ENCODE measurements at places on chromosomes 2 and 18. TPM values are rescaled to one million over a fixed set of nuclear protein-coding genes. Genes with fewer than 3 reads are reported as not detected.

CHST10 gene
- 3.6 TPM for total RNA-seq

ABCB11 gene
- total RNA-seq: not detected

TUBA3E gene
- total RNA-seq: not detected

PRKAG3 gene
- total RNA-seq: not detected

UGT1A10 gene
- total RNA-seq: not detected

DYNC2LI1 gene
- total RNA-seq: 17.7 TPM

NAT8 gene
- total RNA-seq: not detected

OTOS gene
- not detected for total RNA-seq

- H3K27ac ChIP-seq: no peak overlapping the region
- H3K4me1 ChIP-seq: peaks cover 8% of the 10 kb centered on the region
- no peaks in the 10 kb centered on the region for H3K36me3 ChIP-seq
- no peak overlapping the region for H3K4me3 ChIP-seq
Measured at GRCh38 chr2:219045937-219046550, 4.7 kb upstream of the CFAP65 start.

DNA sequence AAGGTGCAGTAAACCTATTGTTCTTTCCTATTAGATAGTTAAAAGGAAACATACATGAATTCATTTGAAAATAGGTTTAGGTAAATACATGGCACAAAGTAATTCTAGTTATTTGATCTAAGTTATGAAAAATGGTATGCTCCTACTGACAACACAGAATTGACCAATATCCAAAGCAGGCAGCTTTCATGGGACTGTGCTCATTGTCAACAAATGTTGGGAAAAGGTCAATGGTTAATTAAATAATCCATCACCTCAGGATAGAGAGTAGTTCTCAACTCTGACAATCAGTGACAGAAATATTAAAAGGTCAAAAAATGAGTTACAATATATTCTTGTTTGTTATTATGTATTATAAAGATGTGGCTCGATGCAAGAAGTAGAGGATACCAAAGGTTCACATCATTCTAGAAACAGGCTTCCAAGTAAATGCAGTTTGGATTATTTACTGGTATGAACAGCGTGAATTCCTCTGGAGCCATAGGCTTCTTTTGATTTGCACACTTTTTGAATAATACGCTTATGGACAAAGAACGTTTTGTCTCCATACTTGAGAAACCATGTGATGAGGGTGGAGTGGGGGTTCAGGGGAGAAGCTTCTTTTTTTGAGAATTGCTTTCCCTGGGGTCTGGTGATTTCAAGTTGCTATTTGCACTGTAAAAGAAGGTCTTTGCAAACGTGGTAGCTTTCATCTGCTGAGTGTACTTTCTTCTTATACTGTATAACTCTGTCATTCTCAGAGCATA lies 422.0 kb upstream of the ZEB2 start:
- H3K4me1 ChIP-seq: no peaks in the 10 kb centered on the region
- H3K27ac ChIP-seq: no peak overlapping the region
- no peak for DNase-seq
- no peaks in the 10 kb centered on the region for H3K36me3 ChIP-seq
- H3K27me3 ChIP-seq: peaks cover 2% of the 10 kb centered on the region

DNA sequence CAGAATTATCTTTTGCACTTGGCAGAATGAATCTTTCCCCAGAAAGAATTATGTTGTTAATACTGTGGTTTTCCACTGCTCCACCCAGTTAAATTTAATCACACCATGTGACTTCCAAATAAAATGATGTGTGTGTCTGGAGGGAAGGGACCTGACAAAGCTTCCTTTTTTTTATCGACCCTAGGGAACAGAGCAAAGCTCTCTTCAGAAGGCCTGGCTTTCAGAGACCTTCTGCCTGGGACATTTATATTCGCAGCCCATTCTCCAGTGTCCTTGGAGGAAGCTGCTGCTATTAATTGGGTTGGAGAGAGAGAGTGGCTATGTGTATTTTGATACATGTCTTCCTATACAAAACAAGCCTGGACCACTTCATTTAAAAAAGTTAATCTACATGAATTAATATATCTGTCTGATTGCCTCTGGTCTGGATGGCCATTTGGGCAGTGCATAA lies 233.7 kb downstream of the PRKCE start:
- peaks cover 3% of the 10 kb centered on the region for H3K36me3 ChIP-seq
- H3K4me1 ChIP-seq: peaks cover 9% of the 10 kb centered on the region
- no peak for DNase-seq
- H3K27me3 ChIP-seq: no peaks in the 10 kb centered on the region
- H3K4me3 ChIP-seq: no peak overlapping the region
- H3K27ac ChIP-seq: no peak overlapping the region

DNA sequence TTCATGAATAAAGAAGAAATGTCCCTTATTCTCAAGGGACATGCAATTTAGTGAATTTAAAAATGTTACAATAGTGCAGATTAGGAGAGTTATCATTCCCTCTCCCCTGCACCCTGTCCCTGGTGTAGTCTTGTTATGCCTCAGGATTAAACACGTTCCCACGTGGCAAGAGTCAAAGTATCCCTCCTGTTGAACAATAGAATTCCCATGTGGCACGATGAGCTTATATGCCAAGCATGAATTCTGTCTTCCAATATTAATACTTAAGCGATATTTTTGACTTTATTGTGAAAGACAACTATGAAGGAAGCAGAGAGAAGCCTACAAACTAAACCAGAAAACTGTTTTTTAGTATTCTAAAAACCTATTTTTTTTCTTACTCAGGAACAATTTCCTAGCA lies 36.7 kb upstream of the SPAG16 start:
- DNase-seq: no peak
- H3K36me3 ChIP-seq: no peaks in the 10 kb centered on the region
- no peak overlapping the region for H3K4me3 ChIP-seq

- no peaks in the 10 kb centered on the region for H3K4me1 ChIP-seq
- H3K27me3 ChIP-seq: no peaks in the 10 kb centered on the region
- DNase-seq: no peak
- H3K36me3 ChIP-seq: no peaks in the 10 kb centered on the region
Measured at GRCh38 chr18:3852321-3852720, 402.3 kb downstream of the TGIF1 start.

- H3K27ac ChIP-seq: no peak overlapping the region
- no peaks in the 10 kb centered on the region for H3K36me3 ChIP-seq
- peaks cover 15% of the 10 kb centered on the region for H3K27me3 ChIP-seq
- H3K4me1 ChIP-seq: no peaks in the 10 kb centered on the region
- no peak for DNase-seq
Measured at GRCh38 chr2:222074674-222075073, 224.1 kb downstream of the PAX3 start.

DNA sequence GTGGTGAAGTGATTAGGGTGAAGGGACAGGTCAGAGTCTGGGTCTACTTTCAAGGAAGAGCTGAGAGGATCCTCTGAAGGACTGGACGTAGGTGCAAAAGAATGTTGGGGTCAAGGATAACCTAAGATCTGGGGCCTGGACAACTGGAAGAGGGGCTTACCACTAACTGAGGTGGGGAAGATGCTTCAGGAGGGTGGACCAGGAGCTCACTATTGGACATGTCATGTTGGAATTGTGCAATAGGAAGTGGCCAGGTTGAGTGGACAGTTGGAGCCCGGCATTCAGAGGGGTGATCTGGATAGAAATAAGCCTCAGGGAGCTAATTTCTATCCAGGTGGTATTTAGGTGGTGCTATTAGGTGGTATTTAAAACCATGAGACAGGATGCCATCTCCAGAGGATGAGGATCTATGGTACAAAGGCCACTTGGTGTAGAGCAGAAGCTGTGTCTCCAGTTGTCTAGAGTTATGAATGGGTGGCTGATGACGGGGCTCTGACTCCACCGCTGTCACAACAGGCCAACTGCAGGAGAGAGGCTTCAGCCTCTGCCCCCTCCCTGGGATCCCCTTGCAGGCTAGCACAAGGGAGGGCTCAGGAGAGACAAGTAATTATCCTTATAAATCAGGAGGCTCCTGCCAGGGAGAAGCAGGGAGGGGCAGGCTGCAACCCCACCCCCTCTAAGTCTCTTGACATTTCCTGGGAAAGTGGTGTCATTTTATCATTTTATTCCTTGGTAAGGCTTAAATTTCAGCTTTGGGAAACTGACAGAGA lies 158.0 kb downstream of the SMAD7 start:
- H3K27ac ChIP-seq: no peak overlapping the region
- H3K4me3 ChIP-seq: no peak overlapping the region
- H3K36me3 ChIP-seq: no peaks in the 10 kb centered on the region
- H3K4me1 ChIP-seq: peaks cover 2% of the 10 kb centered on the region

DNA sequence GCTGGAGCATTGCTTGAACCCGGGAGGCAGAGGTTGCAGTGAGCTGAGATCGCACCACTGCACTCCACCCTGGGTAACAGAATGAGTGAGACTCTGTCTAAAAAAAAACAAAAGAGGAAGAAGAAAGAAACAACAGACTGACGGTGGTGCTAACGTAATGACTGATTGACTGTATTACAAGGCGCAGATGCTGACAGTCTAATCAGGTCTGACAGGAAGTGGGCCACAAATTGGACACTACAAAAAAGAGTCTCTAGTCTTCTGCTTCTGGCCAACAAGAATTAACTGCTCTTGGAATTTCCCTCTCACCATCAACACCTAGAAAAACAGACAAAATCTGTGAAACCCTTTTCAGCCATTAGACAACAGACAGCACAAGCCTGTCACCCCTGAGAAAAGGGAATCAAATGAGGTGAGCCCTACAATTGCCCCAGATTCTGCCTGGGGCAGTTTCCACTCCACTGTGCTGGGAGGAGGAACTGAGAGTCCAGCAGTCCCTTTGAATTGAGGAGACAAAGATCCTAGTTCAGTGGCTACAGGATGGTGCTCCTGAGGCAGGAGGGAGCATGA lies 43.3 kb downstream of the SNED1 start:
- peaks cover 20% of the 10 kb centered on the region for H3K4me1 ChIP-seq
- no peak for DNase-seq
- no peaks in the 10 kb centered on the region for H3K27me3 ChIP-seq
- H3K36me3 ChIP-seq: peaks cover 12% of the 10 kb centered on the region
- peak overlapping the region; percentile 5 for H3K27ac ChIP-seq

- no peak overlapping the region for H3K4me3 ChIP-seq
- H3K27ac ChIP-seq: no peak overlapping the region
- H3K36me3 ChIP-seq: no peaks in the 10 kb centered on the region
- H3K27me3 ChIP-seq: peaks cover 7% of the 10 kb centered on the region
- H3K4me1 ChIP-seq: no peaks in the 10 kb centered on the region
Measured at GRCh38 chr2:191835539-191836350, 11.1 kb downstream of the CAVIN2 start.

- no peaks in the 10 kb centered on the region for H3K36me3 ChIP-seq
- H3K4me3 ChIP-seq: no peak overlapping the region
- no peaks in the 10 kb centered on the region for H3K4me1 ChIP-seq
- no peaks in the 10 kb centered on the region for H3K27me3 ChIP-seq
Measured at GRCh38 chr2:47118581-47118980, 36.5 kb downstream of the STPG4 start.

- H3K27ac ChIP-seq: no peak overlapping the region
- H3K27me3 ChIP-seq: no peaks in the 10 kb centered on the region
- peaks cover 9% of the 10 kb centered on the region for H3K4me1 ChIP-seq
- H3K36me3 ChIP-seq: peaks cover 22% of the 10 kb centered on the region
- H3K4me3 ChIP-seq: no peak overlapping the region
Measured at GRCh38 chr2:3356799-3357198, 20.8 kb downstream of the EIPR1 start.

DNA sequence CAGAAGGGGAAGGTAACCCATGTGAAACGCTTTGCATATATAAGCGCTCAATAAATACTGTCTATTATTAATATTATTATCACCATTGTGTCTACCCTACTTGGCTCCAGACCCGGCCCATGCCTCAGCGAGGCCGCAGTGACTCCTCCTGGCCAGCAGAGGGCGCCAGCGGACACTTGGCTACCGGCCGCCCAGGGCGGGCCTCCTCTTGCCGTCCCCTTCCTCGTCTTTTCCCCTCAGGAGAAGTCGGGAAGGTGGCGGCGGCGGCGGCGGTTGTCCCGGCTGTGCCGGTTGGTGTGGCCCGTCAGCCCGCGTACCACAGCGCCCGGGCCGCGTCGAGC lies at the start of gene AGFG1:
Gene AGFG1, plus strand, starts transcription at position 233 of the 341 bp plus-strand sequence. CDS start 266 bp downstream, outside the sequence.
- peaks cover 50% of the 10 kb centered on the region for H3K4me1 ChIP-seq
- DNase-seq: peak; percentile 90
- H3K27me3 ChIP-seq: no peaks in the 10 kb centered on the region
- H3K36me3 ChIP-seq: peaks cover 1% of the 10 kb centered on the region
- H3K27ac ChIP-seq: peak within 1 kb of the TSS; percentile 77

GRCh38 chr2:9318461-9319337 lies 104.6 kb downstream of the ITGB1BP1 start:
- H3K36me3 ChIP-seq: no peaks in the 10 kb centered on the region
- no peak overlapping the region for H3K4me3 ChIP-seq
- no peaks in the 10 kb centered on the region for H3K4me1 ChIP-seq
- peaks cover 2% of the 10 kb centered on the region for H3K27me3 ChIP-seq
- no peak overlapping the region for H3K27ac ChIP-seq
- no peak for DNase-seq

- H3K27me3 ChIP-seq: no peaks in the 10 kb centered on the region
- peaks cover 4% of the 10 kb centered on the region for H3K36me3 ChIP-seq
- DNase-seq: no peak
Measured at GRCh38 chr18:57698571-57699276, 77.1 kb upstream of the NARS1 start.

DNA sequence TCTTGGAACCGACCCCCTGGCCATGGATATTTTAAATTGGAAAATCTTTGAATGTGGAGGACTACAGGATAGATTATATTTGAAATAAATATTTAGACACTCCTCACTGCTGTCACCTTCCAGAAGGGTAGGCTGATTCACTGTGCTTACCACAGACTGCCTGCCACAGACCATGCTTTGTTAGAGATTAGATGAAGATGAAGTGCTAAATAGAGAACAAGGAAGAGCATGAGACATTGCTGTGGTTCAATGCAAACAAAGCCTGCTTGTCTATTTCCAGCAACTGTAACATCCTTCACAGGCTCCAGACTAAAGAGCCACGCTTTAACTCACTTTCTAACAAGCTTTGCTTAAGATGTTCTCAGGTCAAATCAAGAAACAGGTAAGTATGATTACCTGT lies 81.0 kb upstream of the TMEM17 start:
- H3K4me3 ChIP-seq: no peak overlapping the region
- peaks cover 7% of the 10 kb centered on the region for H3K27me3 ChIP-seq
- no peaks in the 10 kb centered on the region for H3K36me3 ChIP-seq
- H3K4me1 ChIP-seq: no peaks in the 10 kb centered on the region
- no peak for DNase-seq

GRCh38 chr2:67985586-67985985 lies 77.2 kb downstream of the C1D start:
- no peaks in the 10 kb centered on the region for H3K4me1 ChIP-seq
- DNase-seq: no peak
- H3K4me3 ChIP-seq: no peak overlapping the region
- H3K27me3 ChIP-seq: peaks cover 19% of the 10 kb centered on the region
- no peaks in the 10 kb centered on the region for H3K36me3 ChIP-seq
- H3K27ac ChIP-seq: no peak overlapping the region

DNA sequence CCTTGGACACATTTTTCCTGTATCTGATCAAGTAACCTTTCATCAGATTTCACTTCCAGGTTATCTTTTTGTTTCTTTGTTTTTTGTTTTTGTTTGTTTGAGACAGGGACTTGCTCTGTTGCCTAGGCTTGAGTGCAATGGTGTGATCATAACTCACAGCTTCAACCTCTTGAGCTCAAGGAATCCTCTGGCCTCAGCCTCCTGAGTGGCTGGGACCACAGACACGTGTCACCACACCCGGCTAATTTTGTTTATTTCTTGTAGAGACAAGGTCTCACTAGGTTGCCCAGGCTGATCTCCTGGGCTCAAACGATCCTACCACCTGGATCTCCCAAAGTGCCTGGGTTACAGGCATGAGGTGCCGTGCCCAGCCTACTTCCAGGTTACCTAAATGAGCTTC lies 124.9 kb downstream of the L3MBTL4 start:
- H3K4me1 ChIP-seq: no peaks in the 10 kb centered on the region
- H3K27ac ChIP-seq: no peak overlapping the region
- no peaks in the 10 kb centered on the region for H3K27me3 ChIP-seq
- no peak for DNase-seq
- H3K4me3 ChIP-seq: no peak overlapping the region
- no peaks in the 10 kb centered on the region for H3K36me3 ChIP-seq

GRCh38 chr2:199850218-199850717 lies 724 bp downstream of the FTCDNL1 start:
- H3K4me3 ChIP-seq: peak overlapping the region; percentile 65
- H3K36me3 ChIP-seq: peaks cover 2% of the 10 kb centered on the region

Data from activated CD4-positive, alpha-beta memory T cell treated with anti-CD3 and anti-CD28 coated beads for 36 hours (primary cell).